Esophagus squamous epithelium (tissue), 5 donors: ENCODE measurements at places on chromosomes 3 and 15.

- DNase-seq = no peak
Measured at GRCh38 chr15:101306341-101307047, 11.4 kb upstream of the SNRPA1 start.

DNA sequence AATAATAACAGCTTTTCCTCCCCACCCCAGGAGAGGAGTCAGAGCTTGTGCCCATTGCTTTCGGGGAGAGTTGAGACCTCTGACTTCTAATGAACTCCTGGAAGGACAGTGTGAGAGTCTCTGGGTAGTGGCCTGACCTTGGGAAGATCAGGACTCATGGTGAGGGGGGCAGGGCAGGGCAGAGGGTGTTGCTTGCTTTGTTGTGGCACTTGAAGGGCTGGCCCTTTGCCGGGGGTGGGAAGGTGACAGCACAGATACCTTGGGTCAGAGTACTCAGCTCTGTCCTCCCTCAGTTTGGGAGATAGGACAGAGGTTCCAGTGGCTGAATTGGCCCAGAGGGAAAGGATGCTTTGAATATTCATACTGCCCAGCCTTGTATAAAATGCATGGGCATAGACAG is 15.8 kb downstream of the RBP2 start:
- DNase-seq = no peak

DNA sequence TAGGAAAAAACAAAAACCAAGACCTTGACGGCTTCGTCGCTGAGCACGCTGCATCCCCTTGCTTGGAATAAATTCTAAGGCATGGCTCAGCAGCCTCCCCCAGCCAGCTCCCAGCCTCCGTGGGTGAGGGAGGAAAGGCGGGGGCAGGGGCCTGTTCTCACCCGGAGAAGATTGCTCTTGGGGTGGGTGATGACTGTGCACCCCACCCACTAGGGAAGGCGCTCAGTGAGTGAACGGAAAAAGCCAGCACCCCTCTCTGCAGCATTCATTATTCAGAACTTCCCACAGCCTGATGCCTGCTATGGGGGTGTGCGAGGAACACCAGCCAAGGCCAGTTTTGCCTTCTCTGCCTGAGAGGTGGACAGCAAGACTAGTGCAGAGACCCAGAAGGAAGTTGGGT is 19.3 kb upstream of the NTRK3 start:
- DNase-seq = no peak

DNA sequence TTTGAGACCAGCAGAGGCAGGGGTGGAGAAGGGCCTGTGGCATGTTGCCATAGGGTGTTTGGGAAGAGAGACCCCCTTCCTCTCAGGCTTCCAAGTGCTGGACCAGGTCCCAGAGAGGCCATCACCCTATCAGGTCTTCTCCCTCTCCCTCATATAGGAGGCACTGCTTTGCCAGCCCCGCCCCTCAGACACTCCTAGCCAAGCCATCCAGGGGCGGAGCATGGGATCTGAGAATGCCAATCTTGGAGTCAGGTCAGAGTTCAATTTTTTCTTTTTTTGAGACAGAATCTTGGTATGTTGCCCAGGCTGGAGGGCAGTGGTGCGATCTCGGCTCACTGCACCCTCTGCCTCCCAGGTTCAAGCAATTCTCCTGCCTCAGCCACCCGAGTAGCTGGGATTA is 32.7 kb downstream of the CRABP1 start:
- no peak for DNase-seq

GRCh38 chr3:173986861-173987410 is 589.4 kb downstream of the NLGN1 start:
- no peak for DNase-seq

DNA sequence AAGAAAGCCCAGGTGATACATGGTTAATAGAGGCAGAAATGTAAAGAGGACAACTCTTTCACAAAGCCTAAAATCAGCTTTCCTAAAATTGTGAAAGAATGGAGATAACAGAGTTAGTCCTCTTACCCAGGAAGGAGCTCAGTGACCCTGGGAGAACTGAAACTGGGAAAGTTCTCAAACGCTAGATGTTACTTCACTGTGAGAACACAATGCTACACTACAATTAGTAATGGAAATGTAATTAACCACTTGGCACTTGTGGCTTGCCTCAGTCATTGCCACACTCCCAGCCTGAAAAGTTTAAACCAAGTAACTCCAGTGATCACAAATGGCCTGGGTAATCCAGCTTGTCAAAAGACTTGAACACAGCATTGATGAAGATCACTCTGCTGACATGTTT is 102.7 kb upstream of the FGF7 start:
- no peak for DNase-seq

DNA sequence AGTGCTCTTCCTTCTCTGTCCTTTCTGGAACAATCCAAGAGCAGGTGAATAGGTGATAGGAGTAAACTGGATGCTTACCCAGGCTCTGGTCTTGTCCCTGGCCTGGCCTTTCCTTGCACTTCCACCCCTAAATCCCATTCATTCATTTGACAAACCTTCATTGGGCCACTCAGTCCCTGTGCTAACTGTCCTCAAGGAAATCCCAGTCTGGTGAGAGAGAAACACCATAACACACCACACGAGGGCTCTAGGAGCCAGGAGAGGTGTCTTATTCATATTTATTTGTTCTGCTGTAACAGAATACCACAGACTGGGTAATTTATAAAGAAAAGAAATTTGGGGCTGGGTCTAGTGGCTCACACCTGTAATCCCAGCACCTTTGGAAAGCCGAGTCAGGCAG is 22.8 kb downstream of the EFCC1 start:
- no peak for DNase-seq

- DNase-seq = no peak
Measured at GRCh38 chr3:109784852-109785631, 447.7 kb upstream of the DPPA4 start.

- no peak for DNase-seq
Measured at GRCh38 chr3:167302678-167303077, 77.4 kb downstream of the ZBBX start.

DNA sequence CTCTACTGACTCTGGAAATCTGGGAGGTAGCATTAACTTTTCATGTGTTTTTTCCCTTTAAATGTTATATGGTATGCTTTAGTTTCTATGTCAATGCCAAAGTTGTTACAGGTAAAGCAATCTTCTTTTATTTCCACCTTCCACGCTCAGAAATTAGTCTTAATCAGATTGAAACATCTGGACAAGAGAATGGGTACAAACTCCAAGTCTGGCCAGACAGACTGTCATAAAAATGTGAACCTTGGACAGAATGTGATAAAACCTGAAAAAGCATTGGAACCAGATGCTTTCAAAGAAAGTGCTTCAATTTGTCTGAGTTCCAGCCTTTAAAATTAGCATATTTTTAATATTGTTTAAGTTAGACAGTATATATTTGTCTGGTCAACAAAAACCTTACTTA is 110.7 kb upstream of the P2RY1 start:
- DNase-seq = no peak

DNA sequence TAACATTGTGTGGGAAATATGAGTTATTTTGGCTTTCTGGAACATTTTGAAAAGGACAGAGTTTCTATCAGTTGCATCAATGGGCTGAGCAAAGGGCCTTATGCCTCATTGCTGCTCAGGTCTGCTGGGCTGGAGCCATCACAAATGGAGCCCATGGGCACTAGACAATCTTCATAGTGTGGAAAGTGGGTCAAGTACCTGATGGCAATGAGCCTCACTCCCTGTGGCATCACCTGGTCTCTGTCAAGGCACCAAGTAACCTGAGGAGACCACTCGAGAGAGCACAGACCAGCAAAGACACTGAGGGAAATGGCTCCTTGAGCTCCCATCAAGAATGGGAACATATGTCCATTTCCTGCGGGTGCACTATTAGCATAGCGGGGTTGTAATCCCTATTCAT is 96.7 kb upstream of the PPP2R3A start:
- DNase-seq = no peak

DNA sequence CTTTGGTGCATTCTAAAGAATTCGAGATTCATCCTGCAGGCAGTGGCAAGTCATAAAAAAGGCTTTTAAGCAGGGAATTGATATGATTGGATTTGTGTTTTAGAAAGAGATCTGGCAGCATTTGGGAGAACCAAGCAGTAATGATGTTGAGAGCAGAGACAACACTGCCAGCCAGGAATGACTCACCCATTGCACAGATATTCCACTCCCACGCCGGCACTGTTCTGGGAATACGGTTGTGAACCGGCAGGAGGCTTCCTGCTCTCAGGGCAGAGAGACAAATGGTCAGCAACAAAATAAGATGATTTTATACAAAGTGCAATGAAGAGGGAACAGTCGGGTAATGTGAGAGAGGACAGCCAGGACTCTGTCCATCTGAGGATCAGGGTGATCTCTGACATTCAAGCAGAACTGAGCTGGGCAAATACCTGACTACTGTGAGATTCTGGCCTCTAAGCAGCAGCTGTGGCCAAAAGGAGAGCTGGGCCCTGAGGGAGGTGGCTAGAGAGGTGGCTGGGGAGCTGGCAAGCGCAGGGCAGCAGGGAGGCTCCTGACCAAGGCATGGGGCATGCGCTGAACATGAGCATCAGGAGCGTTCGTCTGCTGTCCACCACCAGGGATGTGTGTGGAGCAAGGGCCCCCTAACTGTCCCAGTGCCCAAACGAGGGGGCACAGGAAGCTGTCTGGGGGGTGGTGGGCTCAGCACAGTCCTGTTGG is 56.1 kb upstream of the PLXNA1 start:
- no peak for DNase-seq

DNA sequence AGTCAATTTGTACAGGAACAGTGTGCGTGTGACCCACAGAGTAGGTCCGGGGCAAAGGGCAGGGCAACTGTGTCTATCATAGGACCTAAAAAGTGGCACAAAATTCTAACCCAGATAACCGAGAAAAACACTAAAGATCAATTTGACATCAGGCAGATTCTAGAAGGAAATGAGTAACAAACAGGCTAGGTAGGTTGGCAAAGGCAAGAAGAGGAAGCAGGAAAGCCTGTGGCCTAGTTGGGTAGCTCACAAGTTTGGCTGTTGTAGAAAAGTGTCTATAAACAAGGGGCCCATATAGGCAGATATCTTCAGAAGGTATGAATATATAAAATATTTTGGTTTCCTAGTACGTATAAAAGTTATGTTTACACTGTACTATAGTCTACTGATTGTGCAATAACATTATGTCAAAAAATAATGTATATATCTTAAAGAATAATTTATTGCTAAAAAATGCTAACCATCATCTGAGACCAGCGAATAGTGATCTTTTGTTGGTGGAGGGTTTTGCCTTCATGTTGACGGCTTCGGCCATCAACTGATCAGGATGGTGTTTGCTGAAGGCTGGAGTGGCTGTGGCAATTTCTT is 13.3 kb upstream of the OR5K1 start:
- no peak for DNase-seq

- no peak for DNase-seq
Measured at GRCh38 chr3:171184372-171184771, 157.9 kb upstream of the SLC2A2 start.

DNA sequence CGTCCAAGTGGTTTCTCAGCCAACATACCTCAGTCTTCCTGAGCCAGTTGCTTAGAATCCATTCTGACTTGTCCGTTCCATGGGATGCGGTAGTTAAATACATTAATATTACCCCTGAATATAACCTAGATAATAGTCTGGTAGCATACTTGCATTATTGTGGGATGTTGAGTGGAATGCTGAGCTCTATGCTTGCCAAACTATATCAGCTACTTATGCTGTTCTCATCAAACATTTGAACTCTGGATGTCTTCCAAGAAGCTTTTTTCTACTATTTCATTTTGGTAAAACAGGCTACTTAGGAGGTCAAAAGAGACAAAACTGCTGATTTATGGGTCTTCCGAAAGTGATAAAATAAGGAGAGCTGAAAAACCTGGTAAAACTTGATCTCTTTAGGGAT is 429.5 kb downstream of the NAALADL2 start:
- DNase-seq = no peak

DNA sequence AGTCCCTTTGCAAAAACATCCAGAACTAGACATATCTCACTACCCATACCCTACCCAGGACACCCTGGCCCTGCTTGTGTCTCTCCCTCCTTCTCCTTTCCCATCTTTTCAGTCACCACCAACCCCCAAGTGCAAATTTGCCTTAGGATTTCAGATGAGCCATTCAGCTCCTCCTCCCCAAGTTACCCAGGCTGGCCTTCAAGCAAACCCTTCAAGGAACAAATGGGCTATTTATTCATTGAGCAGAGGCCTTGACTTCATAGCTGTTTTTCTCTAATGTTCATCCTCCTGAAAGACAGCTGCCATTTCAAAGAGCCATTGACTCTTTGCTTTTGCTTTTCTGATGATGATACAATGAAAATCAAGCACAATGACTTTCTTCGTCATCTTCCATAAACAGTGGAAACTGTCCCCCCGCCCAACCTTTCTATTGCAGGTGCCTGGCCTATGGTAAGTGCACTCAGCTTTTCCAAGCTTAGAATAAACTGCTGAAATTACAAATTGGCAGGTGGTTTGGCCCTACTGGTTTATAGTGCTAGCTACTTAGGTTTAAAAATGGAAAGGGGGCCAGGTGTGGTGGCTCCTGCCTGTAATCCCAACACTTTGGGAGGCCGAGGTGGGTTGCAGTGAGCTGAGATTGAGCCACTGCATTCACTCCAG is 26.1 kb upstream of the KLHL6 start:
- DNase-seq = no peak

DNA sequence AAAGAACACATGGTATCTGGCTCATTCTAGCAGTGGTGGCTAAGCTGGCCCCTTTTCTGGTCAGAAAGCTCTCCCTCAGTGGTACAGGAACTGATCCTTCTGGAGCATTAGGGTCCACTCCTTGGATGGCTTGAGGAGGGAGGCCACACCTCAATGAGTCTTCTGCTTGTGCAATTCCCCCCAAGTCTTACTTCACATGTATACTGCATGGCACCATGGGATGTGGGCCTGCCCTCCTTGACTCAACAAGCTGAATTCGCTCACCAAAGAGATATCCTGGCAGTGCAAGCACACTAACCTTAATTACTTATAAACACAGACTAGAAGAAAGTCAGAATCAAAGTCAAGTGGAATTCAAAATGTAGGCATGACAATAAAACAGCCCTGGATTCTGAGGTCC is 133.8 kb upstream of the SLC2A2 start:
- DNase-seq = no peak

DNA sequence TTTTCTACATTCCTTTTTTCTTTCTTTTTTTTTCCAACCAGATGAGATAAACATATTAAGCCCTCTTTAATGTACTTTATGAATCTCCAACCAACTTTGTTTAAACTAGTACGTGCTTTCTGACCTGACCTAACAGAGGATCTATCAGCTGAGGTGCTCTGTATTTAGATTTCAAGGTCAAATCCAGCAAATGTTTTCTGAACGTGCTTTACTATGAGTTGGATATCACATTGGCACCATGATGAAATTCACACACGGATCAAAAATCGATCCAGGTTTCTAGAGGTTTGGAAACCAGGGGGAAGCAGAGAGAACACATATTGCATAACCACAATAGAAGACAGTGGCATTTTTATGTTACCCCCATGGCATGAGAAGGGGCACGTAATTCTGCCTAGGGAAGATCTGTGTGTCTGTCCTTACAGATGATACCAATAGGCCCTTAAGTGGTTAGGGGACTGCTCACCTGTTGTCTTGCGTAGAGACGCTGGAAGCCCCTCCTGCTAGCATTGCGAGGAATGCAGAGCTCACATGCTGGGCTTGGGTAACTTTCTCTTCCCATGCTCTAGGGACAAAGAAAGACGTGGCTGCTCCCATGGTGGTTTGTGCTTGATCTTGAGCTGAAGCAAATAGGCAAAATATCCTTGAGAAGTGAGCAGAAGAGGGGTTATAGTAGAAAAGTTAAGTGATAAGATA is 59.3 kb upstream of the ABHD10 start:
- DNase-seq = no peak

GRCh38 chr3:113092746-113093145 is 102.0 kb downstream of the GTPBP8 start:
- no peak for DNase-seq

- no peak for DNase-seq
Measured at GRCh38 chr15:68666812-68667450, 88.1 kb downstream of the CORO2B start.

GRCh38 chr3:24530471-24530870 is 35.8 kb upstream of the THRB start:
- no peak for DNase-seq
